ENCODE measurements at places on chromosomes 1 and 21.

DNA sequence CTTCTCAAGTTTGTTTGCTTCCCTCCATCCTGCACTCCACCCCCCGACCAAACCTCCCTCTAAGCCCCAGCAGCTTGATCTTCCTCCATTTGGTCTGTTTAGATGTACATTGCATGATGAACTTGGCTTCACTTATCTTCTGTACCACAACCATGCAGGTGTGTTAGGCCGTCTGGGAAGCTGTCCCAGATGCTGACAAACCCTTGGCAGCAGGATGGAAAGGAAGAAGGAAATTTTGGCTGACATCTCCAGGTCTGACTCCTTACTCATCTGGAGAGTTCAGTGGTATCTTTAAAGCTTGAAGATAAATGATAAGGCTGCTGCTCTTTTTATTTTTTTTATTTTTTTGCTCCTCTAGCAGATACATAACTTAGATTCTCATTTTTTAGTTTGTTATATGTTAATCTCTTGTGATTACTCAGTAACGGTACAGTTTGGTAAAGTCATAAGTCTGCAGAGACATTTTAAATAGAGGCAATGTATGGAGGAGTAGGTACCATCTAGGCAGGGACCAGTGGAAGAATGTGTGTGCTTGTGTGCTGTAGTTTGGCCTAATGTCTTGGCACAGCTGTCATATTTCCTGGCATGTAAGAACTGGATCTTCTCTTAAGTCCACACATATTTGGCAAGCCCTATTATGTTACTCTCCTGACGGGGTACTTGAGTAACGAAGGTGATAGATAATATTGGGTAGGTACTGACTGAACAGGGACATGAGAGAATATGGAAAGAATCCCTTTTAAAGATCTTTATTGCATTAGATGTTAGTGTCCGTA lies 79.7 kb downstream of the CACHD1 start:
- DNase-seq: no peak

DNA sequence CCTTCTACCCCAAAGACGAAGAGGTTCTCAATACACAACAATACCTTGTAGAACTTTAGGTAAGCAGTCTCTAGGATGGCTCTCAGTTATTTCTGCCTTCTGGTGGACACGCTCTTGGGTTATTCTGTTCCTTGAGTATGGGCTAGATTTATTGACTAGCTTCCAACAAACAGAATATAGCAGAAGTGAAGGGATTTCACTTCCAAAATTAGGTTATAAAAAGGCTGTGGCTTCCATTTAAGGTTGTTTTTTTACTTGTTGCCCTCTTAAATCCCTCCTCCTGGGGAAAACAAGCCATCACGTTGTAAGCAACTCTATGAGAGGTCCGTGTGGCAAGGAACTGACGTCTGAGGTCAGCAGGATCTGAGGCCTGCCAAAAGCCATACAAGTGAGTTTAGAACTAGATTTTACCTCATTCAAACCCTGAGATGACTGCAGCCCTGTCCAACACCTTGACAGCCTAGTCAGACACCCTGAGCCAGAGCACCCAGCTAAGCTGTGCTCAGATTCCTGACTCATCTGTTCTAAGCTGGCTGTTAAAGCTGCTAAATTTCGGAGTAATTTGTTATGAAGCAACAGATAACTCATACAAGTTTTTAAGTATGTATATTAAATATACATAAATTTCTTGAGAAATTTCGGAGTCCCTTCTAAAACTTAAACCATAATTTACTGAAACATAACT lies 12.7 kb downstream of the SSX2IP start:
- DNase-seq: no peak

DNA sequence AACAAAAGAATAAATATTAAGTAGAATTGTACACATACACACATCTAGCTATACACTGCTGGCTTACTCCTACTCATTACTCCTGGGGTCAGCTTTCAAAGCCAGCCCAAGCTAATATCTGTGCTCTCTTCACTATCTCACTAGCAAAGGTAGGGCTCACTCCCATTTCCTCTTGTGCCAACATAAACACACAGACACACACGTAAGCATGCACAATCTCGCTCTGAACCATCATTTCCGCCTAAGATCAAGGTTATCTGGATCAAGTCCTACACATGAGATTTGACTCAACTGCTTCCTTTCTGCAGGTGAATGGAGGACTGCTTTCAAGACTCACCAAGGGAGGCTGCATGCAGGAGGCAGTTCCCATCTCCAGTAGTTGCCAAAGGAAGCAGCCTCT lies 28.8 kb upstream of the MTMR11 start:
- DNase-seq: no peak

- DNase-seq: no peak
These were observed 3.3 kb upstream of the CNR2 start for GRCh38 chr1:23916209-23917131.

DNA sequence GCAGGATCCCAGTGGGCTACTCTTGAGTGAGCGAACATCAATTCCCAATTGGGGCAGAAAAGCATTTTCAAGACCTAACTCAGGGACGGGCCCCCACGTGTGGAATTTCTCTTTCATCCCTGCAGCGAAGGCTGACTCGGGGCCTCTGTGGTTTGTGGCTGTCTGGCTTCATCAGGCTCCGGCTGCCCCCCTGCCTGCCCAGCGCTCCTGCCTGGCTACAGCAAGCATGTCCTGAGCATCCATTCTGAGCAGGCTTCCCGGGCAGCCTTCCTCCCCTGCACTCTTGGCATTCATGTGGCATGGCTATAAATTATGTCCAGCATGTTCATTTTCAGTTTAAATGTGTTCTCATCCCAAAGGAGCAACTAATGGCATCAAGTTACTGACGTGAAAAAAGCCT lies 588.1 kb downstream of the KIF26B start:
- DNase-seq: peak; percentile 2

GRCh38 chr1:238950784-238951183 lies 435.6 kb upstream of the CHRM3 start:
- no peak for DNase-seq

DNA sequence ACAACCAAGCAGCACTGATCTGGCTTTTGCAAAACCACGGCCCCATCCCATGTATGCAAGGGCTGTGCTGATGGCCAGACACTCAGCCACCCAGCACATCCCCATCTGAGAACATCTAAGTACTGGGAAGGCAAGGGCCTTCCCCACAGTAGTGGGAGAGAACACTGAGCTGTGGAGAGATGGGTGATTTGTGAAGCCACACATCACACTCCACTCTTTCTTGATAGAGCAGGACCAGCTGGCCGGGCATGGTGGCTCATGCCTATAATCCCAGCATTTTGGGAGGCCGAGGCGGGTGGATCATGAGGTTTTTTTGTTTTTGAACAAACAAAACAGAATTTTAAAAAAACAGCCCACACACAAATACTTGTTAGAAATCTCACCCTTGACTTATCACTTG lies 28.2 kb upstream of the RXRG start:
- no peak for DNase-seq

DNA sequence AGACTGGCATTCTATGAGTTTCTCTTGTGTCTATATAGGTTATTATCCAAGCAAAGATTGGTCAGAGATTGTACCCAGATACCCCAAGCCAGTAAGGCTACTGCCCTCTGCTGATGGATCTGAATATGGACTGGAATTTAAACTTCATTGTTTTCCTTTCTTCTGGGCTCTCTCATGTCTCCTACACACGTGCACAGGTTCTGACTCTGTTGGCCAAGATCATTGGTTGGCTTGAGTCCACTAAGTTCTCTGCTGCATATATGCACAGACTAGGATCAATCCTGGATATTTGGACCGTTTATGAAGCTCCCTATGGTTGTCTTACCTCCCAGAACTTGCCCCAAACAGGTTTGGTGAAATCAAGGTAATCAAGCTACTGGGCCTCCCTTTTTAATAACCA lies 69.7 kb downstream of the CC2D1B start:
- DNase-seq: peak; percentile 27

DNA sequence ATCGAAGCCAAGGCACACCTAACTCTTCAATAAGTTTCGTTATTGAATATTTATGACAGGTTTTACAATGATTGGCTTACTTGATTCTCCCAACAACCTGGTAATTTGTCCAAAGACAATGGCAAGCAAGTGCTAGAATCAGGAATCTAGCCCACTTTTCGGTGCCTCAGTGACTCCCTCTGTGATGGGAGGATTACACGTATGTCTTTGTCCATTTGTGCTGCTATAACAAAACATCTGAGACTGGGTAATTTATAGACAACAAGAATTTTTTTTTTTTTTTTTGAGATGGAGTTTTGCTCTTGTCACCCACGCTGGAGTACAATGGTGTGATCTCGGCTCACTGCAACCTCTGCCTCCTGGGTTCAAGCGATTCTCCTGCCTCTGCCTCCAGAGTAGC lies 2.4 kb upstream of the LIN9 start:
- no peak for DNase-seq

DNA sequence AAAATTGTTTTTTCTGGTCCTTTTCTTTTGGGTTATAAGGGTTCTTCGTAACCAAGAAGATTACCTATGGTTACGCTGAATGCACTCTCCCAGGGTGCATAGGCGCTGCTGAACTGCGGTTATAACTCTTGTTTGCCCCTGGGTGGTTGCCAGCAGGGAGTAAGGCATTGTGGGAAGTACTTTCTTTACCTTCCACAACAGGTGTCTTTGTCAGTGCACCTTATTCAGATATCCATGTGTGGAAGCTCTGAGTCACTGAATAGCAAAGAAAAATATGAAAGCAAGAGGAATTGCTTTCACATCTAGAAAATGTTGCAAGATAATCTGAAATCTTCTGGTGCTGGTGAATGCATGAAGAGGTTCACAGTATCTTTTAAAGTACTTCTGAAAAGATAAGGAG lies 124.4 kb upstream of the CACYBP start:
- DNase-seq: peak; percentile 89

DNA sequence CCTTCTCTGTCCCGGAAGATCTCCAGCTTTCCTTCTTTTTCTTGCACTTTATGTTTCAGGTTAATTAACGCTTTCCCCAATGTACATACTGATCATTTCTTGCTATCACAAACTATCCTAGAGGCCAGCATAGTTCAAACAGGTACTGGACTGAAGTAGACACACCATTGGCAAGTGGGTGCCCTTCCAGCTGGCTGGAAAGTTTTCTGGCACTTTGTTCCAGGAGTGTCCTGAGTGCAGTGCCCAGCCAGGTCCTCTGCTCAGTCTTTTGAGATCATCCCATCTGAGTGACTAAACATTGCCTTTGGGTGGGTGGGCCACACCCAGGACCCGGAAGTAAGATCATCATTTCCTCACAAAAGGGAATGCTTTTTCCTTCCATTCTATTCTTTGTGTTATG lies 15.0 kb upstream of the DUSP23 start:
- DNase-seq: no peak

DNA sequence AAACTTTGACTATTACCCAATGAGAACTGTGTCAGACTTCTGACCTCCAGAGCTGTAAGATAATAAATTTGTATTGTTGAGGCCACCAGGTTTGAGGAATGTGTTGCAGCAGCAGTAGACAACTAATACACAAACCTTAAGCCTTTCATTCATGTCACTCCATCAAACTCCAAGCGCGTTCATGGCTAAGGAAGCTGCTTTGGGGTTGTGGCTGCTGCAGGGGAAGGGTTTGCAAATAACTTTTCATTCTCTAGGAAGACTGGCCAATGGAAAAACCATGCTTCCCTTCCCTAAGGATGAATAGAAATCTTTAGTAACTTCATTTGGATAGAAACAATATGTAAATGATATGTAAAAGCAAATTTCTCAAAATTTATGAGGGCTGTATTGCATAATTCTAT lies 170.4 kb downstream of the RHOU start:
- DNase-seq: no peak

GRCh38 chr1:28509705-28510272 lies 3.9 kb downstream of the RCC1 start:
- no peak for DNase-seq

Data from NCI-H187 treated with DMSO at 0.1 percent for 48 hours (cell line).